ENCODE measurements at places on chromosomes 16 and 17. TPM values are rescaled to one million over a fixed set of nuclear protein-coding genes. Genes with fewer than 3 reads are reported as not detected.

The CNTNAP1 gene
- total RNA-seq: 12.7 TPM

The GPR139 gene
- 0.27 TPM for total RNA-seq

The PRR35 gene
- not detected for total RNA-seq

The SOX8 gene
- 16.3 TPM for total RNA-seq

The OR1F1 gene
- not detected for total RNA-seq
